Stimulated activated CD4-positive, alpha-beta T cell treated with anti-CD3 and anti-CD28 coated beads, Interleukin-15, amount 100 ng/mL, for 1 hour (primary cell): ENCODE measurements at places on chromosomes 5 and 9.

DNA sequence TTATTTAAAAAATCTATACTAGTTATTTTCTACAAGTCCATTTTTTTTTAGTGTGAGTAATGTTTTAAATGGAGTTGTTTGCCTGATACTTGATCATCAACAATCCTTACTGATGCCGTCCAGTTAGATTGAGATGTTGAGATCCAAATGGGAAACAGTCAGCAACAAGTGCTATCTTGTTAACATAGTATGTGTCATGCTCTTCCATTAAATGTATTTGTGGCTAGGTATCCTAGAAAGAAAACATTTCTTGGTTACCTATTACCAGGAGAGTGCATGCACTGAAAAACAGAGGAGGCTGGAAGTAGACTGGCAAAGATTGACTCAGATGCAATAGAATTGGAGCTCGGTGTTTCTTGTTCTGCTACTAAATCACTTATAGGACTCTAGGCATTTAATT lies 123.4 kb upstream of the MAN2A1 start:
- DNase-seq = no peak

- no peak for DNase-seq
These were observed 175.9 kb downstream of the CEMIP2 start for GRCh38 chr9:71592400-71592799.

DNA sequence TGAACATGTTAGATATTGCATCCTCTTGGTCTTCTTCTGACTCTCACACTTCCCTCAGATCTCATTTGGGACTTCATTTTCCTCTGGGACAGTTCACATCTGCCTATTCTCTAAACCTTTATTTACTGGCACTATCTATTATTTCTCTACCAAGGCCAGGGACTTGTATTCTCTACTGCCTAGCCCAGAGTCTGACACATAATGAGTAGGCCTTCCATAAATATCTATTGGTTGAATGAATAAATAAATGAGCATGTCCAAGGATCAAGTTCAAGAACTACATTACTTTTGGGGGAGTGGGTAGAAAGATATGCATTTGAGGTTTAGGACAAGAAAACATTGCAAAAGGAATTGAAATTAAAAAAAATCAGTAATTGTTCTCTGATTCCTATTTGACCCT lies 250.3 kb downstream of the TRIM32 start:
- DNase-seq = no peak

DNA sequence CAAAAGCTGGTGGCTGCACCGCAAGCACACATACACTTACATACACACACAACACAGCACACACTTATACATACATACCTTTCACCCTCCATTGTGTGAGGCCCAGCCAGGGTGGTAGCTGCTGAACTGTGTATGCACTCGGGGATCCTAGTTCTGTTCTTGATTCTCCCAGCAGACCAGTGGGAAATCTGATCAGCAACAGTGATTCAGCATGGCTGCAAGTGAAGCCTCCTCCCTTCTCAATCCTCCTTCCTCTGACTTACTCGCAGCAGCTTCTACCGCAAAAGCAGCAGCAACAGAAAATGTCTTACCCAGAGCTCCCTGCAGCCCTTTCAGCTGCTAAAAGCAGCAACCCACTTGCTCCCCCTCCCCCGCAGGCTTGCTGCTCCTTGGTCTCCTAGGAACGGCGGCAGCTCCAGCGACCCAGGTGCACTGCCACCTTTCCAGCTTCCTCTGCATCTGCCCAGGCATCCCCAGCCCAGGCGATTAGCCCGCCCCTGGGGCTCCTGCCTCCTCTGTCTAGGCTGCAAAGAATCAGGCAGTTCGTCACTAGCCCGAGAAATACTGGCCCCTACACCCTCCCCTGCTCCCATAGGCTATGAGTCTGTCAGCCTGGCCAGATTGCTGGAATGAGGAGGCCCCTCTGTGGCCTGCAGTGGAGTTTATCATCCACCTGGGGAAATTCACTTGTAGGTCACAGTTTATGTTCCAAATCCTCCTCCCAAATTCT lies at the start of gene KLHL3:
KLHL3 (minus strand) TSS at position 535 of the 730 bp plus-strand sequence; CDS start at position 92, 443 bp downstream.
- DNase-seq = no peak

DNA sequence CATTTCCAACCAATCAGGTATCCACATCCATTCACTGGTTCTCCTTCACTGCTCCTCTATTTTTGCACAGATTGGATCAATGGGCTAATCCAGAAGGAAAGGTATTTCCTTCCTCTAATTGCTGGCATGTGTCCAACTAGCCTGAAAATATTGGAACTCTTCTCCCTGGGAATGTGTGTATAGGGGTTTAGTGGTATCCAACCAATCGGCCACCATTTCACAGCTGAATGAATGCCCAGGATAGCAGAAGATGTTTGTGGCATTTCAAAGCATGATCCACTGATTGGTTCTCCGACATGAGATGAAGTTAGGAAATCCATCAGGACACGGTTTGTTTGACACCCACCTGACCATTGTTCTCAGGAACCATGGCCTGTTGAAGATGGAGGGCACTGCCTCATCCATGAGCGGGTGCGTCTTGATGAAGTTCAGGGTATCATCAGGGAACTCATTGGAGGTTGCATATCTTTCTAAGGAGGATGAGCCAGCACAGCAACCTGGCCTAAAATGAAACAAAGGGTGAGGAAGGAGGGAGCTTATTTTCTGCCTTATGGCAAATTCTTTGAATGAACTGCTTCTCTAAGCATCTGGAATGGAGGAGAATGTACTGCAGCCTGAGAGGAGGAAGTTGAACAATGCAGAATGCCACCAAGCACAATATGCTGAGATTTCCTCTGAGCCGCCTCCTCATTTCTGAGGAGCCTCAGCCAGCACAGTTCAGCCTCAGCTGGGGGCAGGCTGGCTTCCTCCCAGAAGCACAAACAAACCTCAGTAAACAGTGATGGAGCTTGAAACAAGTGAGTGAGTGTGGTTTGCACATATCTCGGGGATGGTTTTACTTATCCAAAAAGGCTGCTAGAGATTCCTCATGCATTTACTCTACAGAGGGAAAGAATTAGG lies 94.6 kb downstream of the SEMA6A start:
- no peak for DNase-seq

DNA sequence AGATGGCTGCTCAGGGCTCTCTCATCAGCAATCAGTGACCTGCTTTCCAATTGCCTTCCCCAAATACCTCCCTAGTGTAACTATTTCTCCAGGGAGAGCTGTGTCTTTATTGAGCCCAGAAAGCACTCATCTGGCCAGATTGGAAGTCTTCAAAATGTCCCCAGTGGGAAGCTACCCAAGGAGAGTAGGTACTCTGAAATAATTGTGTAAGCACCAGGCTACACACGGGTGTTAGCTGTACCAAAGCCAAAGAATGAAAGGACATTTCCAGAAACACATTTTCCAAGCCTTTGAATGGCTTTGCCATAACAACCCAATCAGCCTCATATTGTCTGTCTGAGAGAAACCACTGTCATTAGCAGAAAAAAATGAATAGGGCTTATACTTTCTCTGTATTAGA lies 318.8 kb downstream of the FAM170A start:
- DNase-seq = no peak

GRCh38 chr9:37776328-37776727 lies 8.5 kb downstream of the EXOSC3 start:
- no peak for DNase-seq

GRCh38 chr5:142280066-142281007 lies 44.5 kb downstream of the SPRY4 start:
- no peak for DNase-seq

DNA sequence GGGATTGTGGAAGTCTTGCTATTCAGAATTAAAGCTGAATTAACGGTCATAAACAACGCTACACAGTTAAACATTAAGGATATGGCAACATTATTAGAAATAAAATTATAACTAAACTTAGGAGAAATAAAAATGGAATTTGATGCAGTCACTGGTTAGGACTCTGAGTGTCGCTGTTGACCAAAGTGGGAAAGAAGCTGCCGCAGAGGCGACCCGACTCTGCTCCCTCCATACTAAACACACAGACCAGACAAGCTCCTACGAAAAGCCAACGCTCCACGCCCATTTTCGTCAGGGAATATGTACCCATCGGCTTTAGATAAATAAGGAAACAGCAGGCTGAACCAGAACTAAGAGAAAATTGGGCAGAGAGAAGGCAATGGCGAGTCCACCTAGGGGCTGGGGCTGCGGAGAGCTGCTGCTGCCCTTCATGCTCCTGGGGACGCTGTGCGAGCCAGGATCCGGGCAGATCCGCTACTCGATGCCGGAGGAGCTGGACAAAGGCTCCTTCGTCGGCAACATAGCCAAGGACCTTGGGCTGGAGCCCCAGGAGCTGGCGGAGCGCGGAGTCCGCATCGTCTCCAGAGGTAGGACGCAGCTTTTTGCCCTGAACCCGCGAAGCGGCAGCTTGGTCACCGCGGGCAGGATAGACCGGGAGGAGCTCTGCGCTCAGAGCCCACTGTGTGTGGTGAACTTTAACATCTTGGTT lies at the start of gene PCDHGA5:
PCDHGA5 (plus strand) TSS at position 211 of the 709 bp plus-strand sequence; CDS start at position 380, 169 bp downstream.
- DNase-seq = no peak

DNA sequence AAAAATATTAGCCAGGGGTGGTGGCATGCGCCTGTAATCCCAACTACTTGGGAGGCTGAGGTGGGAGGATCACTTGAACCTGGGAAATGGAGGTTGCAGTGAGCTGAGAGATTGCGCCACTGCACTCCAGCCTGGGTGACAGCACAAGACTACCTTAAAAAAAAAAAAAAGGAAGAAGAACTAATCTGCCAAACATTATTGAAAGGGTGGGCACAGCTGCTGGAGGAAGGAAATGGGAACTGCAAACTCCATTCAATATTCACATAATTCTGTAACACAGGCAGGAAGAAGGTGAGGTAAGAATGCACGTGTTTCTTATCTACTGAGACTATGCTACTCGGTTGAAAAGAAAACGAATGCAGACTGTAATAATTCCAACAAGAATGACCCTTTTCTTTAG lies 121.1 kb upstream of the GNA14 start:
- DNase-seq = no peak

DNA sequence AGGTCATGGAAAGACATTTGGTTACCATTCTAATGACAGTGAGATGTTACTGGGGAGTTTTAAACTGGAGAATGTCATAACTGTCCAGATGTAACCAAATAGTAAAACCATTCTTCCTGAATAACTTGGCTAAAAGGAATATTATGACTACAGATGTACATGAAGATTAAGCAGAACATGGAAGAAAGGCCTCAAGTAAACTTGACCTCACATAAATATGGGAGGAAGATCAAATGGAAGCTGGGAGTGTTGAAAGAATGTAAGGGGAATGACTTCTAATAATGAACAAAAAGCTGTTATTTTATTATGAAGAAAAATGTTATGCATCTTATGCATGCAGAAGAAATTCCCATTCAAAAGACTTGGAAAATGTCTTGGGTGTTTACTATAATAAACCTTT lies 107.7 kb upstream of the CDKN2B start:
- DNase-seq = no peak

- DNase-seq = no peak
These were observed 56.2 kb downstream of the TMOD1 start for GRCh38 chr9:97557606-97558095.

DNA sequence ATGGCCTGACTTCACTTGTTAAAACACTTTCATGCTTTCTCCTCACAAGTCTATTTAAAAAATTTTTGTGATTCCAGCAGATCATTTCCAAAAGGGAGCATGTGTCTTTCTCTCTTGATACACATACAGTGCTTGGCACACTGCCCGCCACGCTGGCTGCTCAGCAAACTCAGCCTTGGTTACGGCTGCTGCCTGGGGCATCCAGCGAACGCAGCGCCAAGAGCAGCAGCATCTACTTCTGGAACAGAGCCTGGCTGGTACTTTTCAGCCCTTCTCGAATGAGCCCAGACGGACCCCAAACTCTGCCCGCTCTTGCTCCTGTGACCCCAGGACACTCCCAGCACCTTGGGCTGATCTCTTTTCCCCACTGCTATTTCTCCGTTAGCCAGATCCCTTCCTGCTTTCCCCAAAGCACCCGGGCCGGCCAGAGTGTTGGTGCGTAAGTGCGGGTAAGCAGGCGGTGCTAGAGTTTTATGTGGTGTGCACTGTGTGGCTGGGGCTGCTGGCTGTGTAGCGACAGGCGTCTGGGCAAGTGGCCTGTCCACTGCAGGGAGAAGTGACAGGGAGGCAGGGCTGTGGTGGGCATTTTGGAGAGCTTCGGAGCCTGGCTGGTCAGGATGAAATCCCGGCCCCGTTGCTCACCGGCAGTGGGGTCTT lies 73.2 kb downstream of the SH3PXD2B start:
- no peak for DNase-seq

GRCh38 chr5:50958852-50959457 lies 292.5 kb downstream of the PARP8 start:
- no peak for DNase-seq

- no peak for DNase-seq
These were observed 230.7 kb downstream of the ASTN2 start for GRCh38 chr9:117184173-117184572.

GRCh38 chr5:137310051-137310730 lies 188.9 kb downstream of the SPOCK1 start:
- no peak for DNase-seq

DNA sequence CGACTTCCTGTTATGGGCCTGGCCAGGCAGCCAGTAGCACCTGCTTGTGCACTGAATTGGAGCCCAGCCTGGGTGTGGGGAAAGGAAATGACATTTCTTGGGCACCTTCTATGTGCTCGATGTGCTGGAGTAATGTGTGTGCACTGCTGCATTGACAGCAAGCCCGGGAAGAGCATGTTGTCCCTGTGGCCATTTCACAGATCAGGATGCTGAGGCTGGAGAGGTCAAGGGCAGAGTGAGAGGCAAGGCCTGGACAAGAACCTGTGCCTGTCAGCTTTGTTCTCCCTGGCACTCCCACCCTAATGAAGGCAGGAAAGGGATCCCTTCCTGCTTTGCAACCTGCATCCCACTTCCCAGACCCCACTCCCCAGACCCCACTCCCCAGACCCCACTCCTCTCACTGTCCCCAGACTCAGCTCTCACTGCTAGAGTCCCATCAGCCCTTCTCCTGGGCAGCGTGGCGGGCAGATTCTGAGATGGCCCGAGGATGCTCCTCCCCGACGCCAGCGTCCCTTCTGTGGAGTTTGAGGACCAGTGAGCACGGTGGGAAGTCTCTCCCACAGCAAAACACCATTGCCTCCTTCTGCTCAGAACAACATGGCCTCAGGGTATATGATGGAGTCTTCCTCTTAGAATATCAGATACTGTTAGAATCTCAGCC lies 49.6 kb downstream of the BARX1 start:
- no peak for DNase-seq

DNA sequence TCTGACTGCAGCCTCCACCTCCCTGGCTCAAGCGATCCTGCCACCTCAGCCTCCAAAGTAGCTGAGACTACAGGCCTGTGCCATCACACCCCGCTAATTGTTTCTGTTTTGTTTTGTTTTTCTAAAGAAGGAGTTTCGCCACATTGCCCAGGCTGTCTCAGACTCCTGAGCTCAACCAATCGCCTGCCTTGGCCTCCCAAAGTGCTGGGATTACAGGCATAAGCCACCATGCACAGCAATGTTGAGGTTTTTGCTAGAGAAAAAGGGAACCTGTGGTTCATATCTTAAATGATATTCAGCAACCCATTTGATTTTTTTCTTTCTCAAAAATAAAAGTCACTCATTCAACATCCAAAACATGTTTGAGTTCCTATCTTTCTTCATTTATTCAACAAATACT lies 20.4 kb upstream of the DELE1 start:
- no peak for DNase-seq

- no peak for DNase-seq
These were observed 18.0 kb downstream of the MTRR start for GRCh38 chr5:7886849-7887475.
